ENCODE measurements at places on chromosomes 5 and 9. TPM values are rescaled to one million over a fixed set of nuclear protein-coding genes. Genes with fewer than 3 reads are reported as not detected.
A peak's percentile ranks its signal among the peaks of the same experiment; 100 is the strongest.

GRCh38 chr5:32600054-32600622 is 14.8 kb downstream of the SUB1 start:
- no peak for DNase-seq

Gene TAF1L
- total RNA-seq = not detected

Gene SUB1
- total RNA-seq = 95.1 TPM

Gene GRXCR2
- total RNA-seq = not detected

Gene KCNV2
- total RNA-seq = not detected

DNA sequence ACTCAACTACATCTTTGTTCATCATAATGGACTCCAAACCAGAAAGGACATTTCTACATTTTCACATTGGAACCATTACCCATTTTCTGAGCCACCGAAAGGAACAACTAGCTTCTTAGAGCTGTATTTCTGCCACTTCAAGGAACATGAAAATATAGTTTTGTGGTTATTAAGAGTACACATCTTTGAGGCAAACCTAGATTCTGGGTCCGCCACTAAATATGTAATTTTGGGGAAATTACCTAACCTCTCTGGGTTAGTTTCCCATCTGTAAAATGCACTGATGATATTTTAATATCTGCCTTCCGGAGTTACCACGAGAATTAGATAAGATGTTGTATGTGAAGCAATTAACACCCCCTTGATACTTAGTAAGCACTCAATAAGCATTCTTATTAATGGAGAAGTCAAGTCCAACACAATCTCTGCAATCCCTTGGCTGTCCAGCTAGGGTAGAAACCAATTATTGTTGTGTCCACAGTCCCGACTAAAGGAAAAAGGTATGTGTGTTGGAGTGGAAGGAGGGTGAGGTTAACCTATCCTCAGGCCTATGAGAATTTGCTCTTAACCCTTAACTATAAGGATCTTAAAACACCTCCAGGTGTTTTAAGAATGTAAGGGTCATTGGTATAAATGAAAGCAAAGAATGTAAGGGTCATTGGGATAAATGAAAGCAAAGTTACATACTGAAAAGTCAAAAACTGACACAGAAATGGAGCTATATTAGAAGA is 94.0 kb upstream of the PTGER4 start:
- no peak for DNase-seq

DNA sequence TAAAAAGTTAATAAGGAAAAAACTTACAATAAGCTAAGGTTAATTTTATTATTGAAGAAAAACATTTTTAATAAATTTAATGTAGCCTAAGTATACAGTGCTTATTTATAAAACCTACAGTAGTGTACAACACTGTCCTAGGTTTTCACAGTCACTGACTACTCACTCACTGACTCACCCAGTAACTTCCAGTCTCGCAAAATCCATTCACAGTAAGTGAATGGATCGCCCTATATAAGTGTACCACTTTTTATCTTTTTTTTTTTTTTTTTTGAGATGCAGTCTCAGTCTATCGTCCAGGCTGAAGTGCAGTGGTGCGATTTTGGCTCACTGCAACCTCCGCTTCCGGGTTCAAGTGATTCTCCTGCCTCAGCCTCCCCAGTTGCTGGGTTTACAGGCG is 47.7 kb downstream of the FNIP1 start:
- DNase-seq = no peak

Gene LCN15
- total RNA-seq = not detected

- no peak for DNase-seq
Observed at GRCh38 chr9:130931508-130932254, 7.4 kb downstream of the FIBCD1 start.

GRCh38 chr5:36722900-36723299 is 116.5 kb downstream of the SLC1A3 start:
- DNase-seq = no peak

GRCh38 chr5:76278261-76278789 is 124.8 kb upstream of the IQGAP2 start:
- DNase-seq = no peak

Gene SV2C
- total RNA-seq = 0.94 TPM

- DNase-seq = peak; percentile 81
Observed at GRCh38 chr5:88833371-88834130, 49.4 kb downstream of the MEF2C start.

Gene ERAP2
- 32.1 TPM for total RNA-seq

DNA sequence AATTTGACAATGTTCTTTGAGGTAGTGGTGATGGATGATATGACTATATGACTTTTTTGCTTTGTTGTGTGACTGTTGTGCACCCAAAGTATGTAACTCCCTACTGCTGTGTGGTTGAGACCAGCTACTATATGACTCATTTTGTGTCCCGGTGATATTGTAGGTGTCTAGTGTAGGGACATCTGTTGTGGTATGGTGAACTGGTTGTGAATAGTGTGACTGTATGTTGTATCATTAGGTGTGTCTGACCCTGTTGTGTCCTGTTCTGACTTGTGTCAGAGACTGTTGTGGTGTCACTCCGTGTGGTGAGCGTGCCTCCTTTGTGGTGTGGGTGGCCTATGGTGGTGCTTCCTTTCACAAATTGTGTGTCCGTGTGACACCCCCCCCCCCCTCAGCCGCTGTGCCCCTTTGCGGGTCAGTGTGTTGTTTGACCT is 11.2 kb upstream of the CXXC5 start:
- no peak for DNase-seq

- no peak for DNase-seq
Observed at GRCh38 chr9:76904661-76905457, 1.1 kb downstream of the PRUNE2 start.

DNA sequence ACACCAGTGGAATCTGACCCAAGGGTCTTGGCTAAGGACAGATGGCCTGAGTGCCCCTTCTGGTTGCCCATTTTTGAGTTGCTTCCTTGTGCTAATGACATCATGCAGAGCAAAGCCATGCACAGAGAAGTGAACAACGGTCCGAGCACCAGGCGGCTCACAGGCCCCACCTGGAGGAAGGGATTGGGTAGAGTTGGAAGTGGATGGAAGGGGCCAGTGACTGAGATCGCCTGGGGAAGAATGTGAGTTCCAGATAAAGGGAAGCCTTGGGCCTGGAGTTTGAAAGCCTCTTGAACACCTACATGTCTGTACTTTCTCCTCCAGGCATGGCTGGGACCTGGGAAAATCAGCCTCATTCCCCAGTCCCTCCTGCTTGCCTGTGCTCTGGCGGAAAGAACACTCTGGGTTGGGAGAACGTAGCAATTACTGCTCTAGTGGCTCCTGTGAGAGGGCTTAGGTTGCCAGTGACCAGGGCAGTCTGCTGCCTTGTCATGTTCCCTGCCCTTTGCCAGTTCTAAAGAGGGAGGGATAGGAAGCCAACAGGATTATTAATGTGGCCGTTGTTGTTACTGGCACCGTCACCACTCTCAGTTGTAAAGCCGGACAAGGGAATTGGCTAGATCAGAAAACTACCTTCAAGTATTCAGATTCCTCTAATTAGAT is 62.5 kb upstream of the PTPN3 start:
- no peak for DNase-seq

DNA sequence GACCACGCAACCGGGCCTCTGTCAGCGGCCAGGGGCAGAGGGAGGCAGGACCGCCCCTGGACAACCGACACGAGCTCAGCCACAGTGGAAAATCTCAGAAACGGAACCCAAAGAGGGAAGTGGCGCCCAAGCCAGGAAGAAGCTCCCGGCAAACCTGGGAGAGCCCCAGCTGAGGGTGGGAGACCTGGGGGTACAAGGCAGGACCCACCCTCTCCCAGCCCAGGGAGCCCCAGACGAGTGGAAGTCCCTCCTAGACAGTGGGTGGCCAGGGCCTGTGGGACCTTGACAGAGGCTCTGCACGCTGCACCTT is 3.0 kb downstream of the SLC12A7 start:
- no peak for DNase-seq

Gene CAMK4
- total RNA-seq = 6.4 TPM

- DNase-seq = peak; percentile 85
Observed at GRCh38 chr5:175696139-175696854, 38.4 kb downstream of the HRH2 start.

DNA sequence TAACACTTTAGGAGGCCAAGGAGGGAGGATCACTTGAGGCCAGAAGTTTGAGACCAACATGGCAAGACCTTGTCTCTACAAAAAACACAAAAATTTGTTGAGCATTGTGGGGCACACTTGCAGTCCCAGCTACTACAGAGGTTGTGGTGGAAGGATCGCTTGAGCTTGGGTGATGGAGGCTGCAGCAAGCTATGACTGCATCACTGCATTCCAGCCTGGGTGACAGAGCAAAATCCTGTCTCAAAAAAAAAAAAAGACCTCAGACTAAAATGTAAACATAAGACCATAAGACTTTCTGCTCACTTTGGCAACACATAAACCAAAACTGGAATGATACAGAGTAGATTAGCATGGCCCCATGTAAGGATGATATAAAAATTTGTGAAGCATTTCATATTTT is 24.6 kb upstream of the NANS start:
- no peak for DNase-seq

GRCh38 chr5:112878760-112879159 is 17.7 kb downstream of the SRP19 start:
- DNase-seq = no peak

- peak; percentile 72 for DNase-seq
Observed at GRCh38 chr5:77852514-77853352, 76.6 kb upstream of the TBCA start.

GRCh38 chr5:142508591-142508990 is 177.3 kb downstream of the FGF1 start:
- DNase-seq = no peak

Gene IL9
- not detected for total RNA-seq

GRCh38 chr9:99092643-99093491 is 12.0 kb upstream of the TGFBR1 start:
- DNase-seq = no peak

GRCh38 chr5:36944607-36945225 is 68.1 kb downstream of the NIPBL start:
- DNase-seq = no peak

DNA sequence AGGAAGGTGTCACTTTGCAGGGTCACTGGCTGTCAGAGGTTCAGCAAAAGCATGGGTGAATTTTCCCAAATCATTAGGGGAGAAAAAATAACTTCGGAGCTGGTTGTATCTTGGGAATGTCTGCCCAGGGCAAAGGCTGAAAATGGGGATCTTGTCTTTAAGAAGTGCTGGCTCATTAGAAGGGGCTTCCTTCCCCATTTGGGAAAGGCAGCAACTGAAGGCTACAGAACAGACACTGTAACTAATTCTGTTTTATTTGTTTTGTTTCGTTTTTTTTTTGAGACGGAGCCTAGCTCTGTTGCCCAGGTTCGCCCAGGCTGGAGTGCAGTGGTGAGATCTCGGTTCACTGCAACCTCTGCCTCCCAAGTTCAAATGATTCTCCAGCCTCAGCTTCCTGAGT is 70.3 kb upstream of the PCA3 start:
- no peak for DNase-seq

GRCh38 chr9:134328841-134329575 is 2.8 kb downstream of the RXRA start:
- peak; percentile 72 for DNase-seq

Gene CATSPER3
- total RNA-seq = 0.28 TPM

Gene TMEM38B
- total RNA-seq = 19.8 TPM

DNA sequence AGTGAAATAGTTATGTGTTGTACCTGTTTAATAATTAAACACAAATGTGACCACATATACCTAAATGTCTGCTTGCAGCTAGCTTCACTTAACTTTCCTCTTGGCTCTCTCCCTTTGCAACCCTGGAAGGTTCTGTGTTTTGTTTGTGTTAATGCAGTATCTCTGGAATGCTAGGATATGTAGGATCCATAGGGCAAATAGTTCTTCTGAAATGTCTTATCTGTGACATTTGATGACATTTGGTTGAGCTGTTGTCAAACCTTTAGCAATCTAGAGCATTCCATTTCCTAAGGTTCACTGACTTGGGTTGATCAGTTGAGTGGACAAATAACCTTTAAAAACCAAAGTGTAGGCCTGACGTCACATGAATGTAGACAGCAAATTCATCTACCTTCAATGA is 21.8 kb downstream of the CTNNA1 start:
- DNase-seq = no peak

Gene FGFR4
- total RNA-seq = 27.8 TPM

DNA sequence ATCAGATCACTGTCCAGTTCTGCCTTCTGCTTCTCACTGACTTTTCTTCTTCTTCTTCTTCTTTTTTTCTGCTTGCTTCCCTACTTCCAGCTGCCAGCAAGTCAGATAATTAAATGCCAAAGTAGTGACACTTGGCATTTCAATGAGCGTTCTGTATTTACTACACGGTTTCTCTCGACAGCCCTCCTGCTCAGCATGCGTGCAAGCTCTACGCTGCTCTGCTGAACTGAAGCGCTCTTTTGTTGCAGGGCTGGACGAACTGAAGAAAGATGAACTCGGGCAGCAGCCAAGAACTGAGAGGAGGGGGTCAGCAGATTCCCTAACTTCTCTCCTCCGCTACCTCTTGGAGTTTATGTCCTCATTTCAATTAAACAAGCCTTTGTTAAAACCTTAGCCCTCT is 319.1 kb downstream of the GLIS3 start:
- peak; percentile 21 for DNase-seq

All from adrenal gland (tissue), 19 donors.